ENCODE measurements at places on chromosomes 12 and 14. TPM values are rescaled to one million over a fixed set of nuclear protein-coding genes. Genes with fewer than 3 reads are reported as not detected.

The ADCY6 gene
- 46.2 TPM for total RNA-seq

The MYBPC1 gene
- not detected for total RNA-seq

The TDRD9 gene
- 0.83 TPM for total RNA-seq

The ASB2 gene
- not detected for total RNA-seq

The TSHR gene
- total RNA-seq = not detected

The SERPINA9 gene
- not detected for total RNA-seq

The RDH5 gene
- total RNA-seq = 6.1 TPM

The PLBD1 gene
- total RNA-seq = 0.14 TPM

The FAM181A gene
- total RNA-seq = not detected

GRCh38 chr12:77116277-77116676 is 50.9 kb upstream of the E2F7 start:
- DNase-seq = peak; percentile 53

GRCh38 chr14:64709126-64709525 is 4.9 kb downstream of the PLEKHG3 start:
- DNase-seq = no peak

DNA sequence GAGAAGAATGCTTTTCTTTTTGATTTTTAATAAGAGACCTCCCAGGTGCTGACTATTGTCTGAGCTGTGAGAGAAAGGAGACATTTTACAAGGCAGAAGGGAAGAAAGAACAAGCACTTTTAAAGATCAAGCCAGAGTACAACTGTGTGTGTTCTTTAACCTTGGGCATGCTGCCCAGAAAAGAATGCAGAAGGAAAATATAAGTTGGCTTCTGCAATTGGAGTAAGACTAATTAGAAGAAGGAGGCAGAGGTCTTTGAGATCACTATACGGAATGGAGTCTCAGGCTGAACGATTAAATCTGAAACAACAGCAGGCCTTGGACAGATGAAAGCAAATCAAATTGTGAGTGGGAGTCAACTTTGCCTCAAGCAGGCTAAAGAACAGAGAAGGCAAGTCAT is 230.5 kb downstream of the ATP23 start:
- peak; percentile 80 for DNase-seq

- no peak for DNase-seq
These were observed 105.4 kb downstream of the SRGAP1 start for GRCh38 chr12:63949902-63950301.

GRCh38 chr14:104099096-104100041 is 13.9 kb downstream of the ASPG start:
- DNase-seq = no peak
